ENCODE measurements at places on chromosomes 7 and 10. TPM values are rescaled to one million over a fixed set of nuclear protein-coding genes. Genes with fewer than 3 reads are reported as not detected.
A peak's percentile ranks its signal among the peaks of the same experiment; 100 is the strongest.

DNA sequence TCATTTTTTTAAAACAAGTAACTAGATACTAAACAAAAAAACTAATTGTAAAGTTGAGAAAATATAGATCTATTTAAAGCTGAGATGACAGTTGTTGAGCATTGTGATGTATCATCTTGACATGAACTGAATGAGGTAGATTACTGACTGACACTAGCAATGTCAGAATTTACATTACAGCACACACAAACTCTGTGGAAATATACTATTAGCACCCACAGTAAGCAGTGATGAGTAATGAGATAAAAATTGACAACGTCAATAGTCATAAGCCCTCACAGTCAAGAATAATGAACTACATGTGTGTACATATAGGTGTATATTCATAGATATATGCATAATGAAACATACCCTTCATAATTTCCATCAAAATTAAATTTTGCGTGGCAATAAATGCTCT is 368.4 kb downstream of the TFEC start:
- peaks cover 4% of the 10 kb centered on the region for H3K4me1 ChIP-seq
- peak; percentile 3 for DNase-seq
- peaks cover 4% of the 10 kb centered on the region for H3K27me3 ChIP-seq
- H3K36me3 ChIP-seq, result no peaks in the 10 kb centered on the region
- no peak overlapping the region for H3K4me3 ChIP-seq

DNA sequence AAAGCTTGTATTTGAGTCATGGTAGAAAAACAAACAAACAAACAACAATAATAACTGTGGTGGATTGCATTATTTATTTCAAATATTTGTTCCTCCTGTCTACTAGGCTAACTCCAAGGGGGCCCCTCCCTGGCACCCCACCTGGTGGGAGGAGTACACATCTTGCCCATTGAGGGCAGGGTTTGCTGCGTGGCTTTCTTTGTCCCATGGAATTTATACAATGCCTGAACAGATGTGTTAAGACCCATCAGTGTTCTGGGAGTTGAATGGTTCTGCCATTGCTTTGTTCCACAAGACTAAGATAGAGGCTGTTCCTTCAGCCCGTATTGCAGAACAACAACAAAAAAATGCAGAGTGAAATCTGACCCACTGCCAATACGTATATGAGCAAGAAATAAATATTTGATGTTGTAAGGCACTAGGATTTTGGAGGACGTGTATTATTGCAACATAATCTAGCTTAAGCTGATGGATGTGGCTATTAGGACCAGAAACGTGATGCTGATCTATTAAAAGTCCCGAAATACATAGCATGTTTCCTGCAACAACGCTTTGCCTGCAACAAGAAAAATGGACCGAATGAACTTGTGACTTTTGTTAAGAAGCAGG is 119.1 kb upstream of the JCAD start:
- no peaks in the 10 kb centered on the region for H3K4me1 ChIP-seq
- no peak overlapping the region for H3K4me3 ChIP-seq
- no peaks in the 10 kb centered on the region for H3K36me3 ChIP-seq
- DNase-seq, result no peak

DNA sequence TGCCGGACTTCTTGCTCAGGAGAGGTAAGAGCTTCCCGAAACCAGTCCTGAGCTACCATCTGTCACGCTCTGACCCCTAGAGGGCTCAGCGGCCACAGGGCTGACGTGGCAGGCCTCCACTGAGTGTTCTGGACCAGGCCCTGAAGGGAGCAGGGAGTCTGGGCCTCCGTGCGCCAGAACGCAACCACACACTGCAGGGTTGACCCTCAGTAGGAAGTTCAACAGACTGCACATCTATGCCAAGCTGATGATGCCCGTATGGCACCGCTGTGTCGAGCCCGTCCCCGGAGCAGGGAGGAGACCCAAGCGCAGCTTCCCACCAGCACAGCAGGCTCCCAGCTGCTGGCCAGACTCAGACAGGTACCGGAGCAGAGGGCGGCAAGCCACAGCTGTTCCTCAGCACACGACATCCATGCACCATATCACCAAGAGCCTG is 39.2 kb downstream of the CAMK2B start:
- H3K27ac ChIP-seq, result no peak overlapping the region
- H3K36me3 ChIP-seq, result no peaks in the 10 kb centered on the region
- DNase-seq, result no peak
- H3K4me1 ChIP-seq, result no peaks in the 10 kb centered on the region

DNA sequence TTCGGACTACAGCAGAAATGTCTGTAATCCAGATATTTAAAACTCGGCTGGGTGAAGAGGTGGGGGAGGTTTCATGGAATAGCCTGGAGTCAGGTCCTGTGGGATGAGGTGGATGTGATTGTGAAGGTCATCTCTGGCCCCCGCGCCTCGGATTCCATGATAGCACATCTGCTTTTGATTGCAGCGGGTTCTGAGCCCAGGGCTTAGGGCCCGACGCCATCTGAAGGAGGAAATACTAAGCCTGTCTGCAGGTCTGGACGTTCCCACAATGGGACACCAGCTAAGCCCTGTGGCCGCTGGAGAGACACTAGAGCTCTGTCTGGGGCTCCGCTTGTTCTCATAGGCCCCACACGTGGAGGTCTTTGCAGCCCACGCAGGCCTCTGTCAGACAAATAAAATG is 328.7 kb downstream of the CXCL12 start:
- H3K4me3 ChIP-seq, result no peak overlapping the region
- H3K36me3 ChIP-seq, result no peaks in the 10 kb centered on the region
- DNase-seq, result no peak
- no peaks in the 10 kb centered on the region for H3K27me3 ChIP-seq

Gene ZNF716
- not detected for total RNA-seq

- no peak overlapping the region for H3K27ac ChIP-seq
- no peaks in the 10 kb centered on the region for H3K4me1 ChIP-seq
- H3K27me3 ChIP-seq, result no peaks in the 10 kb centered on the region
- no peak overlapping the region for H3K4me3 ChIP-seq
- no peak for DNase-seq
Observed at GRCh38 chr7:81385370-81385769, 384.5 kb downstream of the HGF start.

- no peaks in the 10 kb centered on the region for H3K4me1 ChIP-seq
- H3K27me3 ChIP-seq, result no peaks in the 10 kb centered on the region
- H3K4me3 ChIP-seq, result no peak overlapping the region
- no peaks in the 10 kb centered on the region for H3K36me3 ChIP-seq
Observed at GRCh38 chr10:69885379-69886013, 83.8 kb downstream of the COL13A1 start.
